ENCODE measurements at places on chromosomes 4 and X.

DNA sequence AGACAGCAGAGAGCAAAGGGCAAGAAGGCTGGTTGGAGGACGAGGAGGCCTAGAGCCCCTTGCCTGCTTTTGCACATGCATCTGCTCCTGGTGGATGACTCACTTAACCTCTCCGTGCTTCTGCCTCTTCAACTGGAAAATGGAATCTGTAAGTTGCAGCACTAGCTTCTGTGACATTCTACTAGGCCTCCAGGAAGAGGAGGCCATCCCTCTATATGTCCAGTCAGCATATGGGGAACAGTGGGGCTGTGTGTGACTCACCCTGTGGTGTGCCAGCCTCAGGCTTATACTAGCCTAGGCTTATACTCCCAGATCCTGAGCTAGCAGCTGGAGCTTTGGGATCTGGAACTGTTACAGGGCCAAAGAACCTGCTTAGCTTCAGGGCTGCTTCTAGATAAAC is 36.0 kb downstream of the RTL9 start:
- H3K4me1 ChIP-seq: peaks cover 37% of the 10 kb centered on the region
- H3K4me3 ChIP-seq: no peak overlapping the region
- H3K27ac ChIP-seq: no peak overlapping the region
- H3K36me3 ChIP-seq: no peaks in the 10 kb centered on the region
- no peaks in the 10 kb centered on the region for H3K27me3 ChIP-seq

- peaks cover 20% of the 10 kb centered on the region for H3K4me1 ChIP-seq
- H3K4me3 ChIP-seq: no peak overlapping the region
- no peak for DNase-seq
- no peaks in the 10 kb centered on the region for H3K27me3 ChIP-seq
- peak overlapping the region; percentile 18 for H3K27ac ChIP-seq
These were observed 22.3 kb downstream of the INPP4B start for GRCh38 chr4:142823796-142824195.

GRCh38 chr4:14196131-14196530 is 568.6 kb upstream of the BOD1L1 start:
- no peaks in the 10 kb centered on the region for H3K4me1 ChIP-seq
- H3K27ac ChIP-seq: no peak overlapping the region
- H3K27me3 ChIP-seq: no peaks in the 10 kb centered on the region

GRCh38 chr4:8274765-8275547 is 5.4 kb downstream of the HTRA3 start:
- H3K4me3 ChIP-seq: no peak overlapping the region
- DNase-seq: no peak
- H3K4me1 ChIP-seq: no peaks in the 10 kb centered on the region

DNA sequence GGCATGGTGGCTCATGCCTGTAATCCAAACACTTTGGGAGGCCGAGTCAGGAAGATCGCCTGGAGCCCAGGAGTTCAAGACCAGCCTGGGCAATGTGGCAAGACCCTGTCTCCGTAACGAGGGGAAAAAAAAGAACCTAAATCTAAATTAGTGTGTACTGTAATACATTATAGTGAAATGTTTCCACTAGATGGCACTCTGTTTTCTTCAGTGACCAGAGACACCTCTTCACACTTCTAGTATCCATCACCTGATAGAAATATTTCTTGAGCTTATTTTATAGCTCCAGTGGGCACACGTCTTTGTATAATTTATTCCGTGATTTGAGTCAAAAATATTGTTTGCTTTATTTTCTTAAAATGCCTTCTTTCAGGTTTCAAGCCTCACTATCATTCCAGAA is 600.9 kb upstream of the DIPK2B start:
- H3K4me3 ChIP-seq: no peak overlapping the region
- no peaks in the 10 kb centered on the region for H3K36me3 ChIP-seq
- peaks cover 99% of the 10 kb centered on the region for H3K4me1 ChIP-seq
